NK-92 treated with Interleukin-12 subunit alpha and Interleukin-12 subunit beta, amount 100 ng/mL, for 24 hours (cell line): ENCODE measurements at places on chromosomes 5 and 9.

- no peak for DNase-seq
Measured at GRCh38 chr5:18281947-18282581, 647.8 kb downstream of the TAF11L14 start.

GRCh38 chr9:119795395-119795794 lies 426.2 kb upstream of the BRINP1 start:
- DNase-seq = no peak

DNA sequence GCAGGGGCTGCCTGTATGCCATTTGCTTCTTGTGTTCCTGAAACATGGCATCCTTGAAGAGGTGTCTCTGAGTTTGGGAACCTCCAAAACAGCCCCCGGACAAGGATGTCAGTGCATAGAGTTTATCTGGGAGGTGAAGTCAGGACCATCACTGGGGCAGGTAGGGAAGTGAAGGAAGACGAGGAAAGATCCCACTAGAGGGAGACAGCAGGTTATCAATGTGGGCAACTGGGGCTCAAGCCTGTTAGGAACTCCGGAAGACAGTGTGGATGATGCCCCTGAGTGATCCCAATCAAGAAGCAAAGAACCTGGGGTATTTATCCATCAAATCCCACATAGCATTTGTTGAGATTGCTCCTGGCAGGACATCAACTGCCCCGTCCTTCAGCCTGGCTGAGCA lies 233.1 kb downstream of the AGTPBP1 start:
- DNase-seq = no peak

DNA sequence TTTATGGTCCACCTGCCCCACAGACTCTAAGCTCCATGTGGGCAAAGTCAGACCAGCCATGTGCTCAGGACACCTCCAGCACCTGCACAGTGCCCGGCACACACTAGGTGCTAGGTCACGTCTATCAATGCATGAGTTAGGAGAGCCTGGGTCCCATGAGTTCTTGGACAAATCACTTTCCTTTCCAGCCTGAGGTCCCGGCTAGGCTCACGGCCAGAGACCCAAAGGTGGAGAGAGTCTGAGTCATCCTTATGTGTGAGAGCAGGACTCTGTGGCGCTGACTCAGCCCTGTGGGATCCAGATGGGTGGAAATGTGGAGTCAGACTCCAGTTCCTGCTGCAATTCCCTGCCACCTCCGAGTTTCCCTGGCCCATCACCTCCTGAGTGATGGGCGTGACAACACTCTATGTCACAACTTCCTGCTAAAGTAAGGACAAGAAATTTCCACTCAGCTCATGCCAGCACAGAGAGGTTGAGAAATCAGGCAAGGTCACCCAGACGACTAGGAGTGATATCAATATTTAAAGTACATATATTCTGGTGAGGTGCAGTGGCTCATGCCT lies 2.5 kb upstream of the ST6GALNAC4 start:
- DNase-seq = peak; percentile 55

DNA sequence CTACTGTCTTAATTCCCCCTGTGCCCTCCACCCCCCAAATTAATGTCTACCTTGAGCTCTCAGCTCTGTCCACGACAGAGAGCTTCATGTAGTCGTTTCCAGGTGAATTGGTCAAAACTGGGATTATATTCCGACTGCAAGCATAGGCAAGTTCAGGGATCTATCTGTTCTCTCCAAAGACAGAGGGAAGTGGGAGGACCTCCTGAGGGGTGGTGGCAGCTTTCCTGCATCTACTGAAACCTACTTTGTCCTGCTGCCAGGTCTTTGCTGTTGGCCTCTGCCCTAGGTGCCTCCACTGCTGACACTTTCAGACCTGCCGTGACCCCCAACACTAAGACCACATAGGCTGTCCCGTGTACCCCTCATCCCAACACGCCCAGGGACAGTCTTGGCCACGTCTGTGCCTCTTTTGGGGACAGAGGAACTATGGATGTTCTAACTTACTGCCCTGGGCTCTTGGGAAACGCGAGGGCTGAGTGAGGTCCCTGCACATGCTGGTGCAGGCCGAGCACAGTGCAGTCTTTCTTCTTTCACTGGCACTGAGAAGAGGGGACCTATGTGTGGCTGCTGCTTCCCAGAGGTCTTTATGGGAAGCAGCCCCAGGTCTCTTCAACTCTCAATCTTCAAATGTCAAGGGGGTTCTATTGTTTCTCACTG lies 125.6 kb downstream of the NTRK2 start:
- no peak for DNase-seq

DNA sequence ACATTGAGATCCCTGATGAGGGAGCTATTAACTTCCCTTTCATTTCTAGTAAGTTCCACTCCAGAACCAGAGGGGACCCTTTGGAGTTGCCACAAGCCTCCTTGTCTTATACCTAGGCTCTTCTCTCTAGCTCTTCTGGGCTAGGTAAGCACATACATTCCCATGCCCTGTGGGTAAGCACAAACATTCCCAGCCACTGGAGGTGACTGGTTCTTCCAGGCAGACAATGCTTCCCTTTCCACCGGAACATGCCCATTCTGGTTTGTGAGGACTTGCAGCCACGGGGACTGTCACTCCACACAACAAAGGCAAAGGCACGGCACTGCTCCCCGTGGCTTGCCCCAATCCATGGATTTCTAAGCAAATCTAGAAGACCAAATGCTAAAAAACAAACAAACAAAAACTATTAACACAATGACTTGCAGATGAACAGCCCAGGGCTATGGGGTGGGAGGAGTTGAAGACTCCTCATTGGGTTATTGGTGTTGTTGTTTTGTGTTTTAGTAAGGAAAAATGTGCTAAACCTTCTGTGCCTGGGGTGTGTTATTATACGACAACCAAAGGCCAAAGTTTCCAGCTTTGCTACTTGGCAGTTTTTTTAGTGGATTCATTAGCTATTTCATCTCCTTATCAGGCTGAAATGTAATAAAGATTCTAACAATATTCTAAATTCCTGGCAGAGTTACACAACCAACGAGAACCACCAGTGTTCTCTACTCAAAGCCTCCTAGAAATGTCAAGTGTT lies 276.2 kb downstream of the SYK start:
- no peak for DNase-seq

- DNase-seq = no peak
Measured at GRCh38 chr5:173311818-173312585, 16.2 kb downstream of the STC2 start.

- no peak for DNase-seq
Measured at GRCh38 chr5:16914584-16914983, 21.5 kb downstream of the MYO10 start.

GRCh38 chr5:103840600-103840999 lies 278.0 kb upstream of the NUDT12 start:
- DNase-seq = no peak

DNA sequence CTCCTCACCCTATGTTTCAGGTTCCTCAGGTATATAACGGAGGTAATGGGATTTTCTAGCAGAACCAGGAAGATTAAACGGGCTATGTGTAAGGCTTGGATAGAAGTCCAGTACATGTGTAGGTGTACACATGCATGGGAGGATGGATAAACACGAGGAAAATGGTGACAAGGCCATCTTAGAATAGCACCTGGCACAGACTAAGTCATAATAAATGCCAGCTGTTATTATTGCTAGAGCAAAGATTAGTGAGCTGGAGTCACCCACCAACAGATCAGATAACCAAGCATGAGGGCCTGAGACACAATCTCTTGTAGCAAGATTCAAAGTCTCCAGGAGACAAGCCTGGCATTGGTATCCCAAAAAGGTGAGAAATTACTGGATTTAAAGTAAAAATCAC lies 21.1 kb downstream of the SPOCK1 start:
- no peak for DNase-seq

DNA sequence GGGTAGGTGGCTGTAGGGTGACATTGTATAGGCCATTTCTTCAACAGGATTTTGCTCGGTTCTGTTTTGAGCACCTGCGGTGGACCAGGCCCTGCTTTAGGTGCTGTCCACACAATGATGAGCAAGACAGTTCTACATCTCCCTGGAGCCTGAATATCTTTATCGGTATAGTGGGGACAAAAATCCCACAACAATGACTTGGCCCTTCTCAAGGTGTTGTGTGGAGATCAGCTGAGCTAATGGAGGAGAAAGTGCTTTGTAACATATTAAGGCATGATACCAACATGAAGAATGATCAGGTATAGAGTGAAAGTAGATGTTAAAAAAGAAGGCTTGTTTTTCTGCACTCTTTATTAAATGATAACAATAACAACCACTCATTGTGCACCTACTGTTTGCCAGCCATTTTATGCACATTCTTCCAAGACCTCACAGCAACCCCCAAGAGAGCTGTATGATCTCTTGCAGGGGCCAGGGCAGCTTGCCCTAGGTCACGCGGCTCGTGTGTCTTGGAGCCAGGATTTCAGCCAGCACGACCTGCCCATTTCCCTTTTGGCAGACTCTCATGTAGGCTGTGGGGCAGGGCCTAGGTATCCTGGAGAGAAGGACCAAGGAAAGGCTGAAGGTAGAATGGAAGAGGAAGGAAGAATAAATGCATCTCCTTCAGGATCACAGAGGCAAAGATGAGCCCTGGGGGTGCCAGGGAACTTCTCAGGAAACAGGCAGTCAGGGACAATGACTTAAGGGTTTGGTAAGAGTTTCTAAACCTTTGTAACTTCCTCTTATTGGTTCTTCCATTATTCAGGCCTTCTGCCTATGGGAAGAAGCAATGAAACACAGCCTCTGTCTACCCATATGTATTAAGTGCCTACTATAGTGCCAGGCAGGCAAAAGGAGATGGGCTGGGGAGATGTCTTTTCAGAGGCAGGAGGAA lies 50.0 kb upstream of the PPARGC1B start:
- no peak for DNase-seq

DNA sequence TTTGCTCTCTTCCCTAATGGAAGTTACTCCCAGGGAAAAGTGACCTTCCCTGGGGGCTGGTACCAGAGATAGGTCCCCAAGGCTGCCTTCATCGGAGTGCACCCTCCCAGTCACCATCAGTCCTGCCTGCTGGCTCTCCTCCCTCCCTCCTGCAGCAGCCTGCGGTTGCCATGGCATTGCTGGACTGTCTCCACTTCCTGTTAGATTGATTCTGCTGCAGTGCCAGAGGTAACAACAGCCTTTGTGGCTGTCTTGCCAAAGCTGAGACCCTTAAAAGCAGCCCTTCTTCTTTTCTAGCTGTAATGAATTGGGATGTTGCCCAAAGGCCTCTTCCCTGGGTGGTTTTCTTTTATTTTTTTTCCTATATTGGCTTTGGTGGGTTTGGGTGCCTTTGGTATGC lies 78.1 kb upstream of the PRLR start:
- no peak for DNase-seq
